HFFc6 (cell line): ENCODE measurements at places on chromosomes 1 and 21.
A peak's percentile ranks its signal among the peaks of the same experiment; 100 is the strongest.

DNA sequence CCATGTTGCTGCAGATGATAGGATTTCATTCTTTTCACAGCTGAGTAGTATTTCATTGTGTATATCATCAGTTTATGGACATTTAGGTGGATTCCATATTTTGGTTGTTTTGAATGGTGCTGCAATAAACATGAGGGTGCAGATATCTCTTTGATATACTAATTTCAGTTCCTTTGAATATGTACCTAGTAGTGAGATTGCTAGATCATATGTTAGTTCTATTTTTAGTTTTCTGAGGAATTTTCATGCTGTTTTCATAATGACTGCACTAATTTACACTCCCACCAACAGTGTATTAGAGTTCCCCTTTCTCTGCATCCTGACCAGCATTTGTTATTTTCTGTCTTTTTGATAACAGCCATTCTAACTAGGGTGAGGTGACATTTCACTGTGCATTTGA lies 82.1 kb downstream of the BRINP2 start:
- no peak for DNase-seq

DNA sequence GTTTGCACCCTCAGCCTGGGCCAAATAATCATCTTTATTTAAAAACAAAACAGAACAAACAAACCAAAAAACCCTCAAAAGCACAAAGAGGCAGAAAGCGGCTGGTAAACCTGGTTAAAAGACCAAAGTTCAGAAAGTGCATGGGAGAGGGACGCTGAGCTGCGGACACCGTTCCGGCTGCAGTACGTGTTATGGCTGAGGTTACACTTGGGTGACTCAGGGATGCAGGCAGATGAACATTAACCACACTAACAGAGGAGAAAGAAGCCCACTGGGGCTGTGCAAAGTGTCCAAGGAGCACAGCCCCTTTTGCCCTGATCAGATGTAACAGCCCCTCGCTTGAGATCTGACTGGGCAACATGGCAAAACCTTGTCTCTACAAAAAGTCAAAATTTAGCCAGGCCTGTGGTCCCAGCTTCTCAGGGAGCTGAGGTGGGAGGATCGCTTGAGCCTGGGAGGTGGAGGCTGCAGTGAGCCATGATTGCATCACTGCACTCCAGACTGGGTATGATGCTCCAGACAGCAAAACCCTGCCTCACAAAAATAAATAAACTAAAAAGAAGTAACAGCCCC lies 28.3 kb downstream of the GPR157 start:
- no peak for DNase-seq

GRCh38 chr1:226809785-226810571 lies 60.4 kb upstream of the PSEN2 start:
- DNase-seq: peak; percentile 63

- no peak for DNase-seq
These were observed 43.7 kb upstream of the COL6A1 start for GRCh38 chr21:45937721-45938452.
